ENCODE measurements at places on chromosomes 1 and 21.
A peak's percentile ranks its signal among the peaks of the same experiment; 100 is the strongest.

DNA sequence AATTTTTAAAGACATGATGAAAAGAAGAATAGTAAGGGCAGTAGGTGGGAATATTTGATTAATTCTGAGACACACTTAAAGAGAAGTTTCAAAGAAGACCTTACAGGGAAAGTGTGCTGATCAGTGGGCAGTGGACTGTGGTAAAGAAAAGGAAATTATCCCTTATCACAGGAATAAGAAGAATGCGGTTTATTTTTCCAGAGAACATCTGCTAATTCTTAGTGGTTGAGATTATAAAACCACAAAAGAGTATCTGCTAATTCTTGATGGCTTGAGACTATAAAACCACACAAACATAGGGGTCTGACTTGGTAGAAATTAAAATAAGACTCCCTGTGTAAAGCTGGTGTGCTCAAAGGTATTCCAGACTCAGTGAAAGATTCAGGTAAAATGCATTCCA is 60.0 kb upstream of the KCTD3 start:
- no peak for DNase-seq

GRCh38 chr1:40773748-40774265 is 9.8 kb upstream of the KCNQ4 start:
- no peak for DNase-seq

DNA sequence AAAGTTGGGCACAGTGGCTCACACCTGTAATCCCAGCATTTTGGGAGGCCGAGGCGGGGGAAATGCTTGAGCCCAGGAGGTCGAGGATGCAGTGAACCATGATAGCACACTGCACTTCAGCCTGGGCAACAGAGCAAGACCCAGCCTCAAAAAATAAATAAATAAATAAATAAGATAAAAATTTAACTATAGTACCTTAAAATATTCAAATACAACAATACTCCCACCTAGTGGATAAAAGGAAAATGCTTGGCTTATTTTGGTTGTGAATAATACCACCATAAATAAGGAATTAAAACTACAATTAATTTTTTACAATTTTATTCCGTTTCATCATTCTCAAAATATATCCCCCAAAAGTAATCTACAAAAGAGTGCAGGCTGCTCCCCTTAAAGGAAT is 8.1 kb downstream of the PSMG1 start:
- DNase-seq = no peak

DNA sequence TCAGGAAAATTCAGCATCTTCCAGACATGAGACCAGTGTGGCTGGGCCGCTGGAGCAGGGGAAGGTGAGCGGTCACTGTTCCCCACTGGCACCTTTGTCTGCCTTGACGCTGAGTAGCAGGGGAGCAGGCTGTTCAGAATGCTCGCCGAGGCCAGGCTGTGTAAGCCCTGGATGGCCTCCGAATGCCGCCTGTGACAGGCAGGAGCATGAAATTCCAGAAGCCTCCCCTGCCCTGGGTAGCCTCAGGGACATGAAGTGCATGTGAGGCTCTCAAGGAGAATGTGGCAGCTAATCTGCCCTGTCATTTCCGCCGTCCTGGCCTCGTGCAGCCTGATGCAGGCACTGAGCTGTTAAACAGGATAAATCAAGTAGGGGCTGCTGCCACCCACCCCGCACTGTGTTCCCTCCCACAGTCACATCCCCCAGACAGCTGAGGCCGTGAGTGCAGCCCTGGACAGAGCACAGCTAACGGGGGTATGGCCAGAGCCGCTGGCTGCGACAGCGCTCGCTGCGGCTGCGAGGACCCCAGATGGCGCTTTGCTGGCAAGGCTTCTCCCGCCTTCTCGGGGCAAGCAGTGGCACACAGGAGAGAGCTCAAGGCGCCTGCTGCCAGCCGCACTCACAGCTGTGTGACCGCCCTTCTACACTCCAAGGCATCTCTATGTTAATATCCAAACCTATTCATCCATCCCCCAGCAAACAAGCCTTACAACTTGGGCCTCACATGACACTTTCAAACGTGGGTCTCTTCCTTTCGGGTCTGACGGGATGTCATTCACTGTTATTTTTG is 105.0 kb upstream of the COL6A1 start:
- DNase-seq = no peak

- DNase-seq = no peak
Observed at GRCh38 chr1:162207862-162208261, 138.4 kb downstream of the NOS1AP start.

GRCh38 chr1:32487182-32487581 is 22.3 kb downstream of the ZBTB8B start:
- DNase-seq = no peak

DNA sequence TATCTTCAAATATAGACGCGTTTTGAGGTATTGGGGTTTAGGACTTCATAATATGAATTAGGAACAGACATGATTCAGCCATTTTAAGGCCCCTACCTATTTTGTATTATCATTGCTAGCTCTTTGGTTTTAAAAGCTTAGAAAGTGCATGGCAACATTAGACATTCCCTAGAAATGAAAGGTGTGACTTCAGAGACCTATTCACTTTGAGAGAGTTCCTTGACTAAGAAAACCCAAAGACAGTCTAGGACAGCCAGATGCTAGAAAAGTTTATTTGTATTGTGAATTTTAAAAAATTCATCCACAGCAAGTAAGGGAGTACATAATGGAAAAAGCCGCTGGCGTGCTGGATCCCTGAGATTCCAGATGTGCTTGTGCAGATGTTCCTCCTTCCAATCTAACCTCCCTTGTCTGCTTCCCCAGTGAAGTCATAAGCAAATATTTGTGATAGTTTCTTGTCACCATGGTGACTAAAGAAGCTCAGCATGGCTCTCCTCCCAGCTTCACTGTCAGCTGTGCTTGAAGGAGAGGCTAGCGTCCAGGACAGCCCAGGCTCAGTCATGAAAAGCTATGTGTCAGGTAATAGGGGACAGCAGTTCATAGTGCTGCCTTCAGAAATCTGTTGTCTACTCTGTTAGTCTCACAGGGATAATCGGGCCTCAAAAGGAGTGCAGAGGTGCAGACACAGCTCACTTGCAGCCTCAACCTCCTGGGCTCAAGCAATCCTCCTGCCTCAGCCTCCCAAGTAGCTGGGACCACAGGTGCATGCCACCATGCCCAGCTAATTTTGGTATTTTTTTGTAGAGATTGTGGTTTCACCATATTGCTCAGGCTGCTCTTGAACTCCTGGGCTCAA is 34.8 kb downstream of the KPNA6 start:
- DNase-seq = no peak

- DNase-seq = no peak
Observed at GRCh38 chr1:64601207-64601606, 131.3 kb downstream of the CACHD1 start.

DNA sequence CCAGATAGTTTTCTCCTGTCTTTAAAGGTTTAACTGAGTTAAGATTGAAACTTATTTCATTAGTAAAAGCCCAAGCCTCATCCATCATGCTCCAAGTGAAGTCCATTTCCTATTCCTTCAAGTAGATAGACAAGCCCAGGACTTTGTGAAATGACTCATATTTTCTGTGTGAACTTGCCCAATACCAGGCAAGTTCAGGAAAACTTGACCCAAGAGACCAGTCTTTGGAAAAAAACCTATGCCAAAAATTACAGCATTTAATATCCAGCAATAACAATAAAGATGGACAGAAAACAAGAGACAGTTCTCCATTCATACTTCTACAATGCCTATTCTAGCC is 405 bp upstream of the RAB29 start:
- DNase-seq = no peak

GRCh38 chr1:160623227-160623633 is 23.6 kb downstream of the SLAMF1 start:
- peak; percentile 45 for DNase-seq

- no peak for DNase-seq
Observed at GRCh38 chr1:204894031-204894430, 23.4 kb downstream of the NFASC start.

DNA sequence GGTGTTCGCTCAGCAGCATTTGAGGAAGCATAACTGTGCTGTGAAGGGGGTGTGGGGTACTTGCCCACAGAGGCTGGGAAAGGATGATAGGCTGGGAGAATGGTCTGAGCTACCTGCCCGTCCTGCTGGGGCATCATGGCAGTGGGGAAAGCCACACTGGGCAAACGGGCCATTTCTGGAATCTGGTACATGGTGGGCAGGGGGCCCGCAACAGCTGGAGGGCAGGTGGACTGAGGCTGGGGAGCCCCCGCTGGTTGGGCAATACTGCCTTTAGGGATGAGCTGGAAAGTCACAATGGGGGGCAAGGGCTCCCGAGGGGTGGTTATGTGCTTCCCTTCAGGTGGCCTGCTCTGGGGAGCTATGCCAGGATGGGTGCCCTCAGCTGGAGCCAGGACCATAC is 19.2 kb upstream of the ADAM30 start:
- no peak for DNase-seq

DNA sequence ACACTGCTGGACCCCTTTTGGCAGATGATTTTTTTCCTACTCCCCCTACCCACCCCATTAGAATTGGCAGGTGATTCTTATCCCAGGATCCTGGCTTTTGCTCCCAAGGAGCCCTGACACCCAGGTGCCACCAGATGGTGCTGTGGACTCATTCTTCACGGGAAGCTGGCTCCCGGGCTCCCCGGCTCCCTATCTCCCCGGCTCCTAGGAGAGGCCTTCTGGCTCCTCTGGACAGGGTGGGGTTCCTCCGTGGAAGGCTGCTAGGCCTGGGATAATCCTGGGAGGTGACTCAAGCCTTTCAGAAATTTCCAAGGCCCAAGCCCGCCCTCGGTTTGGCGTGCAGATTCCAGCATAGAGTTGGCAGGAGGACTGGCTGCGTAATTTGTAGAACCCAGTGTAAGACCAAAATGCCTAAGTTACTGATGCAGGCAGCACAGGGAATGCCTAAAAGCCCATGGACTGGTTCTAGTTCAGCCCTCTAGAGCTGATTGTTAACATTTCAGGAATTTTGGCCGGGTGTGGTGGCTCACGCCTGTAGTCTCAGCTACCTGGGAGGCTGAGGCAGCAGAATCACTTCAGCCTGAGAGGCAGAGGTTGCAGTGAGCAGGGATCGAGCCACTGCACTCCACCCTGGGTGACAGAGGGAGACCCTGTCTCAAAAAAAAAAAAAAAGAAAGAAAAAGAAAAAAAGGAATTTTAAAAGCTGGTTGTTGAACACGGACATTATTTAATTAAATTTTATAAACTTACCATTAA is 6.8 kb upstream of the BSDC1 start:
- DNase-seq = peak; percentile 49

- no peak for DNase-seq
Observed at GRCh38 chr1:5239911-5240310, 585.5 kb downstream of the AJAP1 start.

- DNase-seq = no peak
Observed at GRCh38 chr1:236282425-236282716, 613 bp upstream of the ERO1B start.

DNA sequence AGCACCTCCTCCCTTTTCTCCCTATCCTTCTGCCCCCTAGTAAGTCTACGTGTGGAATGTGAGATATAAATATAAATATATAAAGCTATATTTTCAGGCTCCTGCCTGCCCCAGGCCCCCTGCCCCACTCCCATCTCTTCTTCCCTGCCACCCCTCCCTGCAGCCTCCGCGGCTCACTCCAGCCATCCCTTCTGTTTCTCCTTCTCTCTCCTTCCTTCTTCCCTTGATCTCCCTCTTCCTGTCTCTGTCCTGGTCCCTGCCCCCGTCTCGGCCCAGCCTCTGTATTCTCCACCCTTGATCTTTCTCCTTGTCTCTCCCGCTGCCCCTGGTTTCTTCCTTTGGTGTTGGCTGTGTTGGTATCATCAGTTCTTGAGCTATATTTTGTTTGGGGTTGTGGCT is 23.2 kb downstream of the DMBX1 start:
- DNase-seq = no peak

DNA sequence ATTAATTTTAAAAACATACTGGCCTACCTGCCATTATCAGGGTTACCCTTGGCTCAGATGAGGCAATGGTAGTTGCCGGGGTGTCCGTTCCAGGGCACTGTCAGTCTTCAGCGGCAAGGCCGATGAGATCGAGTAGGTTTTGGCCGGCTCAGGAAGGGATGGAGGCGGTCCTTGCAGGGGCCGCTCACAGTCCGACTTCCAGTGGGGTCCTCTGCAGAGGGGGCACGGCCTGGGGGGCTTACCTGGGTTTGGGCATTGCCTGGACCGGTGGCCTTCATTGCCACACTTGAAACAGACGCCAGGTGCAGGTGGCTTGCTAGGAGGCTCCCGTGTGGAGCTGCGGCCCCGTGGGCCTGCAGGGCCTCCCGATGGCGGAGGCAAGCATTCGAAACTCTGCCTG is 2.5 kb downstream of the ERVH48-1 start:
- DNase-seq = no peak

GRCh38 chr1:84940481-84940880 is 47.5 kb upstream of the LPAR3 start:
- DNase-seq = no peak

DNA sequence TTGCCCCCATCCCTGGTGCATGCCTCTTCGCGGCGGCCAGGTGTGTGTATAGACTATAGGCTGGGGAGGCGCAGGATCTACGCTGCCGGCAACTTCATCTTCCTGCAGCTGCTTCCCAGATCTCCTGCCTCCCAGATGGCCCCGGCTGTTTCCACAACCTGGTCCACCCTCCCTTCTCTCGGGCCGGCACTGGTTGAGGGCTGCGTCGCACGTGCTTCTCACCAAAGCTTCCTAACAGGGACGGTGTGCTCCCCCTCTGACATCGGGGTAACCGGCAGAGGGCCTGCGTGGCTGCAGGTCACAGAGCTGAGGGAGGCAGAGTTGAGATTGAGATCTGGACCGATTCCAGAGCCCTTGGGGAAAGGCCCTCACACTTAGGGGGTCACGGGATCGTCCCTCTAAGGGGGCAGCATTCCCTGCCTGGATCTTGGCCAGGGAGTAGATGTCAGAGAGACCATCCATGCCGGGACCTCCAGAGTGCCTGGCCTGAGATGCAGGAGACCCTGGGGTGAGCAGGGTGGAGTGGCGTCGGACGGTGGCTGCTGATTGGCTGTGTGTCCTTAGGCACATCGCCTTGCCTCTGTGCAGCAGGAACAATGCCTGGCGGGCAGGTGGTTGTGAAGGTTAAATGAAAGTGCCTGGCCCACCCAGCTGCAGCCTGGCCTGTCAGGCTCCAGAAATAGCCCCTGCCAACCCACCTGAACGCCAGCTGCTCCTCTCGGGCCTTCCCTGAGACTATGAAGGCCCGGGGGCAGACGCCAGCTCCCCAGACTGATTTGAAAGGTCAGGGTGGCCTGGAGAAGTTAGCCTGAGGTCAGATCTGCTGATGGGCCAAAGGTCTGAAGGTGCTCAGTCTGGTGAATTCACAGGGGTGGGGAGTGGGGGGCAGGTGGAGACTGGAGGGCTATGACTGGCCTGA is 6.1 kb upstream of the MASP2 start:
- DNase-seq = no peak

DNA sequence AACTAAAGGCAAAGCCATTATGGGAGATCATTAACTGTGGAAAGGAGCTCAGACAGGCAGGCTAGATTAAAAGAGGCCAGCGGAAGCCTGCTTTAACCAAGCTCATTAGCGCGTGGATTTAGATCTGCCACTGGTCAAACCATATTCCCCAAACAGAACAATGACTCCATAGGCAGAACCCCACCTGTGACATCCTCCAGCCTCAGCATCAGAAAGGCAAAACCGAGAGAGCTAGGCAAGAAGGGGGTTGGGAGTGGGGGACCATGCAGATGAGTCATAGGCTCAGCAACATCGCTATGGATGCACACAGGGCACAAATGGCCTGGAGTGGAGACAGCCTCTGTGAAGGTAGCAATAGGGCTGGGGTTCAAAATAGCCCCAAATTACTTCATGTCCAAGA is 20.6 kb downstream of the MKNK1 start:
- DNase-seq = no peak
